NCI-H2029 treated with DMSO at 0.1 percent for 48 hours (cell line): ENCODE measurements at places on chromosomes 5 and 9.

- DNase-seq, result no peak
These were observed 13.4 kb upstream of the ZCCHC9 start for GRCh38 chr5:81288021-81288433.

DNA sequence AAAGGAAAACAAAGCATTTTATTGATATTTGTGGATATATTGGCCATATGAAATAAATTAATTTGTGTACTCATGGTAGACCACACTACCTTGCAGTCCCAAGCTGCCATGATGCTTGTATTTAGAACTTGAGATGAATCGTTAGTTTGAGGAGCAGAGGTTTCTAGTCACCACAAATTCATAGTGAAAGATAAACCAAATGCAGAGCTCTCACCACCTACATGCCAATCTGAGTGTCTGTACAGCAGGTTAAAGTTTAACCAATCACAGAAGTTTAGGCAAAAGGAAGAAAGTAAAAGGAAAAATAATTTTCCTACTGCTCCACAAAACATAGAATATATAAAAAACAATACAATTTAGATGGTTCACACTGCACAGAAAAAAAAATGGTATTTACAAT, 163.6 kb upstream of the FTMT start:
- DNase-seq, result no peak

GRCh38 chr9:38185647-38186403, 116.8 kb upstream of the SHB start:
- no peak for DNase-seq

DNA sequence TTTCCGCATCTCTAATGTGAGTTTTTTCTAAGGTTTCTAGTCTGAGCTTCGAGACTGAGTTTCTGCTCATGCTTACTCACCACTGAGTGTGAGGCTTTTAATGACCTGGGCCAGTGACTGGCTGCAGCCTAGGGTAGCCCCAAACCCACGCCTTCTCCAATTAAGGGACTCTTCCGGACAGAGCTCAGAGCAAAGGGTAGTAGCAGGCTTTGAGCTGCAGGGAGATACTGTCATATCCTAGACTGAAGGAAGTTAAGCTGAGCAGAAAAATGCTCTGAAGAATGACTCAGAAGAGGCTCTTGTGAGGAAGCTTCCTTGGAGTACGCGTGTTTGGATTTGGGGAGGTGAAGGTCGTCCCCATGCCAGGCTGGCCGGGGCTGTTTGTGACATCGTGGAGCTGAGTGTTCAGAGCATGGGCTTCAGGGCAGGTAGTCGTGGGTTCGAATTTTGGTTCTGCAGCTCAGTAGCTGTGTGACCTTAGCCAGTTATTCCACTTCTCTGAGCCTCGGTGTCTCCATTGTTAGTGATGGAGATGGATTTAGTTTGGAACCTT, 3.5 kb downstream of the USP20 start:
- DNase-seq, result no peak

GRCh38 chr5:60018091-60018490, 124.6 kb upstream of the PDE4D start:
- no peak for DNase-seq

DNA sequence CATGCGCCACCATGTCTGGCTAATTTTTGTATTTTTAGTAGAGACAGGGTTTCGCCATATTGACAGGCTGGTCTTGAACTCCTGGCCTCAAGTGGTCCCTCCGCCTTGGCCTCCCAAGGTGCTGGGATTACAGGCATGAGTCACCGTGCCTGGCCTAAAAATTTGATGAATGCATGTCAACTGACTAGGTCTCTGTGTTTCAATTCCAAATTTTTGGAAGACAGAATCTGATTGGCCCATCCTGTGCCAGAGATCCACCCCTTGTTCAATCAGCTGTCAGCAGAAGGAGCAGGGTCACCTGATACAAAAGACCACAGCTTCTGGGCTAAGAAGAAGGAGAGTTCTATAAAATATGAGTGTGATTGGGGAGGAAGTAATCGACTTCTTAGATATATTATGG, 43.5 kb upstream of the COL15A1 start:
- no peak for DNase-seq

GRCh38 chr5:16450163-16450562, 15.4 kb downstream of the ZNF622 start:
- DNase-seq, result no peak

DNA sequence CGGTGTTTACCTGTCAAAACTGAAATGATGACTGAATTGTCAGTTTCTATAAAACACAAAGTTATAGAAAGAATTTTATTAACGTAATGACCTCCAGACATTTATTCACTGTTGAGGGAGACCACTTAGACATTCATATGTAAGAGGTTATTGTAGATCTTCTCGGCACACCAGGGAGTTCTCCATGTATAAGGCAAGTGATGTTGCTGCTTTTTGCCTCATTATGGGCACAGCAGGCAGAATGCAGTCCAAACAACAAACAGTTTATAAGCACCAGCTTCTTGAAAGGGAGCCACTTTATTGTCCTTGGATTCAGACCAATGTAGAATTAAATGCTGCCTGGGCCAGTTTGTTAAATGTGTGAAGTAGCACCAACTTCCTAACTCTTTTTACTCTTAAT, 66.7 kb downstream of the C7 start:
- DNase-seq, result no peak
